ENCODE measurements at places on chromosomes 16 and 17. TPM values are rescaled to one million over a fixed set of nuclear protein-coding genes. Genes with fewer than 3 reads are reported as not detected.

GRCh38 chr17:29615048-29615385, 7.7 kb downstream of the CORO6 start:
- peak overlapping the region; percentile 42 for H3K27ac ChIP-seq
- DNase-seq, result no peak
- peak overlapping the region; percentile 83 for H3K4me3 ChIP-seq
- no peaks in the 10 kb centered on the region for H3K36me3 ChIP-seq
- peaks cover 2% of the 10 kb centered on the region for H3K27me3 ChIP-seq

DNA sequence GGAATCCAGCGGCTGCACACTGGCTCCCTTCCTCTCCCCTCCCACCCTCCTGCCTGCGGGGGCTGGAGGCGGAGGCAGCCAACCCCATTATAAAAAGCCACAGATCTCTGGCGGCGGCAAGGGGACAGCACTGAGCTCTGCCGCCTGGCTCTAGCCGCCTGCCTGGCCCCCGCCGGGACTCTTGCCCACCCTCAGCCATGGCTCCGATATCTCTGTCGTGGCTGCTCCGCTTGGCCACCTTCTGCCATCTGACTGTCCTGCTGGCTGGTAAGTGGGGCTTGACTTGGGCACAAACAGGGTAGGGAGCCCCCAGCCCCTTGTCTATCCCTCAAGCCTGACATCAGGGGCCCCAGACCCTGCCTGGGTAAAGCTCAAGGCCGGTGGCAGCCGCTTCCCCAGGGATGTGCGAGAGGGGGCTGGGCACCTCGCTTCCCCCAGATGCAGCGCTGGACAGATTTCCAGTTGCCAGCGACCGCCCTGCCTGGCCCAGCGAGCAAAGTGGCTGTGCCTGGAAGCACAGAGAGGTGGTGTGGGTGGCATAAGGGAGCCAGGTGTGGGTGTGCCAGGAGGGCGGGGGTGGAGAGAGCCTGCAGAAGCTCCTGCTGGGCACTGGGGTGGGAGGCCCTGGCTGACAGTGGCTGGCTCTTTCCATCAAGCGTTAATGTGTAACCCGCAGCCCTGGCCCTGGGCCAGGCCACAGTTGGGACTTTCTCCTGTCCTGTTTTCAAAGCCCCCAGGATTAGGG, at the start of gene CX3CL1:
CX3CL1 (plus strand) TSS at position 119 of the 745 bp plus-strand sequence; CDS start at position 198, 79 bp downstream.
- H3K4me3 ChIP-seq, result no peak within 1 kb of the TSS
- DNase-seq, result peak; percentile 21
- peaks cover 44% of the 10 kb centered on the region for H3K27me3 ChIP-seq
- no peaks in the 10 kb centered on the region for H3K36me3 ChIP-seq
- no peak within 1 kb of the TSS for H3K27ac ChIP-seq

GRCh38 chr16:26963109-26963508, 103.6 kb upstream of the C16orf82 start:
- H3K4me3 ChIP-seq, result no peak overlapping the region
- no peaks in the 10 kb centered on the region for H3K4me1 ChIP-seq
- no peak overlapping the region for H3K27ac ChIP-seq

DNA sequence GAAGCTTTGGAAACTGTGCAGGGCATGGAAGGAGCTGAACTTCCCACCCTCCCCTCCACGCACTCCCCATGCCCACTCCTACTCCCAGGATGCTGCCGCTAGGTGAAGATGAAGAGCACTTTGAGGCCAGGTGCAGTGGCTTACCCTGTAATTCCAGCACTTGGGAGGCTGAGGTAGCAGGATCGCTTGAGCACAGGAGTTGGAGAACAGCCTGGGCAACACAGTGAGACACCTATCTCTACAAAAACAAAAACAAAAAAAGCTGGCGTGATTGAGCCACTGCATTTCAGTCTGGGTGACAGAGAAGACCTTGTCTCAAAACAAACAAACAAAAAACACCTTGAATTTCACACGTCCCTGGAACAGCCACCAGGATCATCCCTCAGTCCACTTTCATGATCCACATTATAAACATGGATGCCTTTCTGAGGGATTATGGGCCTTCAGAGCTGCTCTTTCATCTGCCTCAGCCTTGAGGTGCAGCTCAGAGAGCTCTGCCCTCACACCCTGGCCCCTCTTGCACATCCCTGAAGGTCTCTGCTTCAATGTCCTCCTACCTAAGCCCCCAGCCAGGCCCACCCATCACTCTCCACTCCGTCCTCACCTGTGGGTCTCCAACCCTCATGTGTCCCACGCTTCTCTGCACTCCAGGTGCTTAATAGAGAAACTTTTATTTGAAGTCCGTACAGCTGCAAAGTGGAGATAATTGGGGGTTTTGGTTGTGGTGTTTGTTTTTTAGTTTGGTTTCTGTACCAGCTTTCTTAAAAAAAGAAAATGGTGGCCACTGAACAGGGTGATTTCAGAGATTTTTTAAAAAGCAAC, 25.8 kb downstream of the PHB1 start:
- peaks cover 1% of the 10 kb centered on the region for H3K27me3 ChIP-seq
- peaks cover 28% of the 10 kb centered on the region for H3K4me1 ChIP-seq
- no peaks in the 10 kb centered on the region for H3K36me3 ChIP-seq
- no peak for DNase-seq
- no peak overlapping the region for H3K4me3 ChIP-seq

- no peaks in the 10 kb centered on the region for H3K27me3 ChIP-seq
- H3K36me3 ChIP-seq, result peaks cover 32% of the 10 kb centered on the region
- DNase-seq, result no peak
- no peaks in the 10 kb centered on the region for H3K4me1 ChIP-seq
Measured at GRCh38 chr17:12097326-12097725, 76.6 kb downstream of the MAP2K4 start.

DNA sequence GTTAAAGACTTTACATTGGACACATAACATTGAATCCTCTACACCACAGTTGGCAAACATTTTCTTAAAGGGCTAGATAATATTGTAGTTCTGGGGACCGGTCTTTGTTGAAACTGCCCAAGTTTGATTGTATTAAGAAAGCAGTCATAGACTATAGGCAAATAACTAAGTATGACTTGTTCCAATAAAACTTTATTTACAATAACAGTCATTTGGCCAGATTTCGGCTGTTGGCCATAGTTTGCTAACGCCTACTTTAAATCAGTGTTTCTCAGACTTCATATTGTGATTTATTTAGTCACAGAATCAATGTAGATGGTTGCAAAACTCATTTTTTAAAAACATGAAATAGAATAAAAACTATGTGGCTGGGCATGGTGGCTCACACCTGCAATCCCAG, 531.8 kb downstream of the XYLT1 start:
- H3K4me1 ChIP-seq, result no peaks in the 10 kb centered on the region
- H3K27me3 ChIP-seq, result no peaks in the 10 kb centered on the region

DNA sequence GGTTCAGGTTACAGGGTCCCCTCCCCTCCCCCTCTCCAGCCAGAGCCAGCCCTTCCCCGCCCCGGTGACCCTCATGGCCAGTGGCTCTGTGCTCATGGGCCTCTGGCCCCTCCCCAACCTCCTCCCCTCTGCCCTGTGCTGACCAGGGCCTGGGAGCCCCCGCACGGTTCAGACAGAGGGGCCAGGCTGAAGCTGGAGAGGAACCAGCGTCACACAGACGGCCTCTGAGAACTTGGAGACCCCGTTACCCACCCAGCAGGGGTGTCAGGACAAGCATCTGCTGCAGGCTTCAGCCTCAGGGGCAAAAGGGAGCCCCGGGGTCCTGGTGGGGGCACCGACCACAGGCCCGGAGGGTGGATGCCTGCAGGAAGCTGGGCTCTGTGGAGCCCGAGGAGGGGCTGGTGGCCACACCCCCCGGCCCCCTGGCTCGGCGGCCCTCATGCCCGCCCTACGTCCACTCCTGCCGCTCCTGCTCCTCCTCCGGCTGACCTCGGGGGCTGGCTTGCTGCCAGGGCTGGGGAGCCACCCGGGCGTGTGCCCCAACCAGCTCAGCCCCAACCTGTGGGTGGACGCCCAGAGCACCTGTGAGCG, at the start of gene WFIKKN1:
WFIKKN1 (plus strand) TSS at position 171 of the 591 bp plus-strand sequence; CDS start at position 440, 269 bp downstream.
- no peak for DNase-seq
- H3K4me1 ChIP-seq, result peaks cover 12% of the 10 kb centered on the region
- no peak within 1 kb of the TSS for H3K4me3 ChIP-seq
- no peaks in the 10 kb centered on the region for H3K27me3 ChIP-seq
- H3K27ac ChIP-seq, result peak within 1 kb of the TSS; percentile 45
- H3K36me3 ChIP-seq, result peaks cover 6% of the 10 kb centered on the region

- DNase-seq, result no peak
- H3K27me3 ChIP-seq, result no peaks in the 10 kb centered on the region
- H3K4me3 ChIP-seq, result no peak overlapping the region
- no peaks in the 10 kb centered on the region for H3K36me3 ChIP-seq
Measured at GRCh38 chr16:76265434-76266045, 11.7 kb upstream of the CNTNAP4 start.

DNA sequence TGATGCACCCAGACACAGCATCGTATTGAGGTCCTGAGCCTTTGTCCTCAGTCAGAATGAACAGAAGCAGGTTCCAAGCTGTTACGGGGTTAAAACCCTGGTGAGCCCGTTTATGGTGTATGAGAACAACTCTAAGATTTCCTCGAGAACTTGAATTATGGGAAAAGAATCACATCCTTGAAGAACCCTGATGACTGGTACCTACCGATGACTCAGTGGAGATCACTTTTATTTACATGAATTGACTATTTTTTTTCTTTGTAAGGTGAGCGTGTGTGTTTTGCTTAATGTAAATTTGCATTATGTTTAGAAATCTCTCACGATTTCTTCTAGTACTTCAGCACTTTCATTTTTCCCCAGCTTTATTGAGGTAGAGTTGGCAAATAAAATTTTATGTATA, 3.3 kb upstream of the KRTAP4-4 start:
- H3K36me3 ChIP-seq, result no peaks in the 10 kb centered on the region
- no peak for DNase-seq
- H3K27ac ChIP-seq, result no peak overlapping the region

- no peak for DNase-seq
- peaks cover 9% of the 10 kb centered on the region for H3K4me1 ChIP-seq
- H3K36me3 ChIP-seq, result no peaks in the 10 kb centered on the region
- H3K4me3 ChIP-seq, result no peak overlapping the region
- H3K27me3 ChIP-seq, result peaks cover 40% of the 10 kb centered on the region
Measured at GRCh38 chr16:1290860-1291575, 18.4 kb upstream of the UBE2I start.

- no peaks in the 10 kb centered on the region for H3K4me1 ChIP-seq
- peaks cover 13% of the 10 kb centered on the region for H3K36me3 ChIP-seq
- DNase-seq, result no peak
- H3K27me3 ChIP-seq, result no peaks in the 10 kb centered on the region
- no peak overlapping the region for H3K4me3 ChIP-seq
- no peak overlapping the region for H3K27ac ChIP-seq
Measured at GRCh38 chr17:32150358-32150757, 8.1 kb downstream of the RHOT1 start.

GRCh38 chr17:19410875-19411620, at the start of gene RNF112:
Gene RNF112 (plus strand): TSS chr17:19411232. CDS start chr17:19411409, 177 bp downstream.
- no peaks in the 10 kb centered on the region for H3K27me3 ChIP-seq
- H3K4me1 ChIP-seq, result peaks cover 24% of the 10 kb centered on the region
- peak within 1 kb of the TSS; percentile 18 for H3K27ac ChIP-seq
- DNase-seq, result peak; percentile 45
- H3K4me3 ChIP-seq, result no peak within 1 kb of the TSS

GRCh38 chr16:77335652-77336234, 99.1 kb downstream of the ADAMTS18 start:
- H3K4me1 ChIP-seq, result no peaks in the 10 kb centered on the region
- H3K36me3 ChIP-seq, result no peaks in the 10 kb centered on the region
- H3K27ac ChIP-seq, result no peak overlapping the region
- no peaks in the 10 kb centered on the region for H3K27me3 ChIP-seq
- H3K4me3 ChIP-seq, result no peak overlapping the region
- no peak for DNase-seq

DNA sequence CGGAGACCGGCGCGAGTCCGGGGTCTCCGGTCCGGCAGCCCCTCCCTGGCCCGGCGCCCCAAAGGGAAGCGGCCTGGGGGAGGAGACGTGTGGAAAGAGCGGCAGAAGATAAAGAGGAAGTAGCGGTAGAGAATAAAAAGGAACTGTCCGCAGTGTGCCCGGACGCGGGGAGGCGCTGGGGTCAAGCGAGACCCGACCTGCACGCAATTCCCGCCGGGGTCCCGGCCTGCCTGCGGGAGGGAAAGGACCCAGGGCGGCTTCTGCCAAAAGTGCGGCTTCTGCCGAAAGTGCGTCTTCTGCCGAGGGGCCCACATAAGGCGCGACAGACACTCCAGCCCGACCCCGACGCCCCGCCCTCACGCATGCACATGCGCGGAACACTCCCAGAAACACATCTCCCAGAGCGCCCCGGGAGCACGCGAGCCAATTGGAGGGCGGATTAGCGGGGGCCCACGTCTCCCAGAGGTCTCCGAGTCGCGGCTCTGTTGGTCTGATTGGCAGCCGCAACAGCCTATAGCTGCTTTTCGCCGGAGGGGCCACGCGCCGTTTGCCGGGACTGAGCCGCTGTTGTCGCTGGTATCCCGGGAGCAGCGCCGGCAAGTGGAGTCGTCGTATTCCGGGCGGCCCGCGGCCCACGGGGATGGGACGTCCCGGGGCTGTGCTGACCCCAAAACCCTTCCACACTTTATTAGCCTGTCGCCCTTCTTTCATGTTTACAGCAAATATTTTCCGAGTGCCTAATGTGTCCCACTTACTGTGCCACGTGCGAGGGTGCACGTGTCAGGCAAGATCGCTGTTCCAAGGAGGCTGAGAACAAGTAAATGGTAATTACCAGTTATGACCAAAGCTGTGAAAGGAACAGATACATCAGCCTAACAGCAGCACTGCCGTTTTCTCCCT, 8.0 kb upstream of the MEFV start:
- peaks cover 27% of the 10 kb centered on the region for H3K4me1 ChIP-seq
- peak overlapping the region; percentile 88 for H3K27ac ChIP-seq
- peak overlapping the region; percentile 89 for H3K4me3 ChIP-seq
- 0 out of 2 replicates have a peak, but pooled peaks cover 3% of the 10 kb centered on the region for H3K27me3 ChIP-seq

DNA sequence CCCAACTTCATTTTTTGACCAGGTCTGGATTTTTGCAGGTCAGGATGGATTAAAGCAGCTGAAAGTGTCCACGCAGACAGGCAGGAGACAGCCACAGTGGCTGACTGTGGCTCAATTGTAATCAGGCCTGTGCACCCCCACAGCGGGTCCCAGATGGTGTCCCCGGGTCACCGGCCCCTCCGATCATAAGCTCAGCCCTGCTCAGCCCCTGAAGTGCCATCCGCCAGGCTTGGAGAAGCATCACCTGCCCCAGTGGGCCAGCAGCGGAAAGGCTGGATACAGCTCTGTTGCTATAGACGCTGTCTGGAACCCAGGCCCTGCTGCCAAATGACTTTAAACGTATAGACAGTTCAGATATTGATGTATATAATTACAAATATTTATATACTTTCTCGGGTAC, 60.6 kb downstream of the RPH3AL start:
- H3K36me3 ChIP-seq, result peaks cover 5% of the 10 kb centered on the region
- no peak overlapping the region for H3K4me3 ChIP-seq
- H3K27ac ChIP-seq, result no peak overlapping the region
- peaks cover 22% of the 10 kb centered on the region for H3K27me3 ChIP-seq
- H3K4me1 ChIP-seq, result no peaks in the 10 kb centered on the region

GRCh38 chr16:16983582-16983981, 487.2 kb downstream of the XYLT1 start:
- H3K4me1 ChIP-seq, result no peaks in the 10 kb centered on the region
- H3K27ac ChIP-seq, result no peak overlapping the region
- no peak for DNase-seq
- H3K27me3 ChIP-seq, result peaks cover 2% of the 10 kb centered on the region

SGCA gene
- 0.34 TPM for total RNA-seq

EME1 gene
- total RNA-seq, result 2.3 TPM

EFNB3 gene
- 0.13 TPM for total RNA-seq

UMOD gene
- not detected for total RNA-seq

MTSS2 gene
- total RNA-seq, result 83.4 TPM
